ENCODE measurements at places on chromosomes 7 and 10.

DNA sequence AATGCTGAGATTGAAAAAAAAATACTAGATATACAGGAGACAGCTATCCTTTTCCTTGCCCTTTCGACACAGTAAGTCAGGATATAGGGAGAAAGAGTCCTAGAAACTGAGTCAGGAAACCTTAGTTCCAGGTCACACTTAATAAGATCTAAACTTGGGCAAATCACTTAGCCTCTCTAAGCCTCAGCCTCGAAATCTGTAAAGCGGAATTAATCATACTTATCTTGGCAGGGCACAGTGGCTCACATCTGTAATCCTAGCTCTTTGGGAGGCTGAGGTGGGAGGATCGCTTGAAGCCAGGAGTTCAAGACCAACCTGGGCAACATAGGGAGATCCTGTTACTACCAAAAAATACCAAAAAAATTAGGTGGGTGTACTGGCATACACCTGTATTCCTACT is 4.6 kb downstream of the GARIN1A start:
- DNase-seq, result no peak

GRCh38 chr10:50325449-50326171 is 74.3 kb upstream of the ASAH2 start:
- DNase-seq, result peak; percentile 35

GRCh38 chr10:132813001-132813401 is 27.1 kb upstream of the NKX6-2 start:
- no peak for DNase-seq

GRCh38 chr7:150368884-150369747 is 494 bp downstream of the REPIN1 start:
- no peak for DNase-seq

DNA sequence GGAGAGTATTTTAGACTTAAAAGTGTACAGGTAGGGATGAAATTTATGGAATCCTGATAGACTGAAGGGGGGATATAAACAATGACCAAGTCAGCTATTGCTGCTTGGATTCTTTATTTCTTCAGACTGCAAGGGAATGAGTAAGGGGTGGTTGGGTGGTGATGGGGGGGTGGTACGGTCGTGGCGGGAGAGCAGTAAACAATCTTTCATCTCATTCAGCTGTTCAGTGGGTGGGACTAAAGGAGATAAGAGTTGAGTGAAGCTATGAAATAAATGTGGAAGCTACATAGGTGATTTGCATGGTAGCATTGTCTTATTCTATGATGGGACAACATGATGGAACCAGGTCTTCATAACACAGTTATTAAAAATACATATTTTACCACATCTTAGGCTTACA is 1.8 kb downstream of the SEPTIN7 start:
- DNase-seq, result no peak

DNA sequence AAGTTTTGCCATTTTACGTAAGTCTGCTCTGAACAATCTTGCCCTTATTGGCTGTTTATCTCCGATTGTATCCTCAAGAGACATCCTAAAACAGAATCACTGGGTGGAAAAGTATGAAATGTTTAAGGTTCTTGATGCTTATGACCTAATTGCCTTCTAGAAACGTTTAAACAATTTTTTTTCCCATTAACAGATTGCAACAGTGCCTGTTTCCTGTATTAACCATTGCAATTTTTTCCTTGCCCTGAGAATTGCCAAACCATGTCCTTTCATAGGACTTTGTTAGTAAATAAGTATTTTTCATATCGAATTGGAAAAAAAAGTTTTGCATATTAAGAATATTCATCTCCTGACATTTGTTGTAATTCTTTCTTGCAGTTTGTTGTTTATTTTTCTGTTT is 639.8 kb downstream of the INHBA start:
- no peak for DNase-seq

GRCh38 chr10:57776688-57777432 is 490.8 kb downstream of the IPMK start:
- no peak for DNase-seq

DNA sequence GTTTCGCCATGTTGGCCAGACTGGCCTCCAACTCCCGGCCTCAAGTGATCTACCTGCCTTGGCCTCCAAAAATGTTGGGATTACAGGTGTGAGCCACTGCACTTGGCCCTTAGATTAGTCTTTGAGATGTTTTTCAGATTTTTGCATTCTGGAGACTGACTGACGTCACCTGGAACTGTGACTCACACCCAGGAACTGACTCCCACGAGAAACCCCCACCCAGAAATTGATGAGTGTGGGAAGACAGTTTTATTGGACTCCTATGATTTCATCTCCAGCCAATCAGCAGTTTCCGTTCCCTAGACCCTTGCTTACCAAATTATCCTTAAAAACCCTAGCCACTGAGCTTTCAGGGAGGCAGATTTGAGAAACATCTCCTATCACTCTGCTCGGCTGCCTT is 867.3 kb downstream of the TYW1 start:
- DNase-seq, result no peak

DNA sequence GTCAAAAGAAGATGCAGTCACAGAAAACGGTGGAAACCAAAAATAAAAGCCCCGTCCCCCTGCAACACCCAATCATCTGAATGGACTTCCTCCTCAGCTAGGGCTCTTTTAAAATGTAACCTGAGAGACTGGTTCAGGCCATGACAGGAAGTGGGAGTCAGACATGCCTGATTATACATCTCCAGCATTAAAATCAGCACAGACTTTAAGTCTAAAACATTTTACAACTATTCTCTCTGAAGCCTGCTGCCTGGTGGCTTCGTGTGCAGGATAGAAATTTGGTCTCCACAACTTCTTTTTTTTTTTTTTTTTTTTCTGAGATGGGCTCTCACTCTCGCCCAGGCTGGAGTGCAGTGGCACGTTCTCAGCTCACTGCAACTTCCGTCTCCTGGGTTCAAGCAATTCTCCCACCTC is 30.3 kb downstream of the HACD1 start:
- DNase-seq, result no peak

DNA sequence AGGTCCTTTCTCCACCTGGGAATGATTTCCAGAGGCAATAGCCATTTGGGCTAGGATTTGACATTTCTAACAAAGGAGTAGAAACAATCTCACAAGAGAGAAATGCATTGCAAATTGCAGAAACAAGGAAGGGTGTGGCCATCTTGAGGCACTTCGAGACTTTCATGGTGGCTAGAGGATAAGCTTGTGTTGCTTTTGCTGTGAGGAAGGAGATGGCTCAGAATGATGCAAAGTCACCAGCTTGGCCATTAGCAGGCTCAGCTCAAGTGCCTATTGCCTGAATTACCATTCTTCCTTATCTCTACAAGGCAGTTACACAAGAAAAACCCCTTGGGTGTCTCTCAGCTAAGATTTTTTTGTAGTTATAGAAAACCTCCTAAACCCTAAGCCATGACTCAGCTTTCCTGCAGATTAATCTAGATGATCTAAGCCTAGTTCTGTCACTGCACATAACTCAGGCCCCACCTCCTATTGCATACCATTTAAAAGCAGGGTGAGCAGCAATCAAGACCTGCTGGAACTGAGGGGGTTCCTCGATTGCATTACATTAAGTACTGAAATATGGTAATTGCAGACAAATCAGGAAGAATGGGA is 683.1 kb downstream of the NRG3 start:
- no peak for DNase-seq

- no peak for DNase-seq
These were observed 94.7 kb downstream of the WDR11 start for GRCh38 chr10:120945801-120946302.

DNA sequence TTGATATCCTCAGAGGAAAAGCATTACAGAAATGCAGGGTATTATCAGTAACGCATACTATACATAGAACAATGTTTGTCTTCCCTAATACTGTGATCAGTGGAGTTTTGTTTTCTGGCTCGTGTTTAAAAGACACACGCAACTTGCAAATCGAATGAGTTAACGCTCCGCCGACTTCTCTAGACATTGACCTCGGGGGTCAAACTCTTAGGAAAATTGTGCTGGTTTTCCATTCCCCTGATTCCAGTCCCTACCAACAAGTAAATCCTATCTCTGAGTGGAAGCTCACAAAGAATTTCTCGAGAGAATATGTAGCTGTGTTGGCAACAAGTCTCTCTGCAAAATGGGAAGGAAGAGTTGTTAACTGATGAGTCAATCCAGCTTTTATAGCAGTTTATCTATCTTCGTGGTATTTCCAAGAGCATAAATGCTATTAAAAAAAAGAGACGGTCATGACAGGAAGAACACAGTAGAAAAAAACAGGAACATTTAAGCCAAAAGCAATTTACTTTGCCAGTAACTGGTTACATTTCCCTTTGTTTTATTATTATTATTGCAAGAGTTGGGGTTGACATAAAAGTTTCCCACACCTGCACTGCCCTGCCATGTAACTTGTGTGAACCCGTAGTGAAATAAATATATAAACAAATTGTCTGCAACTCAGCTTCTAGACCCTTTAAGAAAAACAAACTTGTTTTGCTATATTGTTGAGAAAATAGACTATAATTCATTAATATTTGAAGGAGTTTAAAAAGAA is 144.4 kb downstream of the ARID5B start:
- no peak for DNase-seq

DNA sequence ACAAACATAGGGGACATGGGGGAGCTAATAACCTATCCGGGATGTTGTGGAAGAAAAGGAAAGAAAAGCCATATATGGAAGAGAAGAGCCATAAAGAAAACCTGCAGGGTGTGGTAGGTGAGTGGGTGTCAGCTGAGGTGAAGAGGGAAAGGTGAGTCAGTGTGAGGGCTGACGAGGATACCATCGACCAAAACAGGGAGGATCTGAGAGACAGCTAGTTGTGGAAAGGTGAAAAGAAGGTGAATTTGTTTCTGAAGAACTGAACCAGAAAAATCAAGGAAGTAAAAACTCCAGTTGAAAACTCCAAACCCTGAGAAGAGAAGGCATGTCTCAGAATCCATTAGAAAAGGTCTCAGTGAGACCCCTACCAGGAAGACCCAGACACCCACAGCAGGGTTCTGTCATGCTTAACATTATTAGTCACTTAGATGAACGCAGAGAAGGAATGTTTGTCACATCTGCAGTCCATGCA is 4.1 kb downstream of the BLNK start:
- DNase-seq, result no peak

- no peak for DNase-seq
These were observed 256.2 kb downstream of the ELFN1 start for GRCh38 chr7:1925973-1926907.

DNA sequence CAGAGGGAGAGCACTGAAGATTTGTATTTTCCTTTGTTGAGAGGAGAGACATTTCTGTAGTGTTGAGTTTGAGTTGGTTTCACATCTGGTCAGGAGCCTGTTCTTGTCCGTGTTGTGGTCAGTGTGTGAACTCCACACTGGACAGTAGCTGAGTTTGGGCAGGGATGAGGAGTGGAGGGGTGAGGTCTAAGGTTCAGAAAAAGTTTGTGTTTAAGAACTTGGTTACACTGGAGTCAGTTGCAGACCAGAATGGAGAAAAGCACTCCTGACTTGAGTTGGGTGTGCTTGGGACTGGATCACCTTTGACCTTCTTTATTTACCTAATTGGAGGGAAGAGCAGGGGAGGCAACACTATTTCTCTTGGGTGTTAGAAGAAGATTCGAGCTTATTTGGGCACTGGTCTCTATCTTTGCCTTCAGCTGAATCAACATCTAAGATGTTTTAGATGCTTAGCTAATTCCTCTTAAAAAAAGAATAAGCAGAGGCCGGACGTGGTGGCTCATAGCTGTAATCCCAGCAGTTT is 8.9 kb downstream of the LRMDA start:
- DNase-seq, result no peak

Measured in NT2/D1 (cell line).